D341Med (cell line): ENCODE measurements at places on chromosomes 7 and 10.

DNA sequence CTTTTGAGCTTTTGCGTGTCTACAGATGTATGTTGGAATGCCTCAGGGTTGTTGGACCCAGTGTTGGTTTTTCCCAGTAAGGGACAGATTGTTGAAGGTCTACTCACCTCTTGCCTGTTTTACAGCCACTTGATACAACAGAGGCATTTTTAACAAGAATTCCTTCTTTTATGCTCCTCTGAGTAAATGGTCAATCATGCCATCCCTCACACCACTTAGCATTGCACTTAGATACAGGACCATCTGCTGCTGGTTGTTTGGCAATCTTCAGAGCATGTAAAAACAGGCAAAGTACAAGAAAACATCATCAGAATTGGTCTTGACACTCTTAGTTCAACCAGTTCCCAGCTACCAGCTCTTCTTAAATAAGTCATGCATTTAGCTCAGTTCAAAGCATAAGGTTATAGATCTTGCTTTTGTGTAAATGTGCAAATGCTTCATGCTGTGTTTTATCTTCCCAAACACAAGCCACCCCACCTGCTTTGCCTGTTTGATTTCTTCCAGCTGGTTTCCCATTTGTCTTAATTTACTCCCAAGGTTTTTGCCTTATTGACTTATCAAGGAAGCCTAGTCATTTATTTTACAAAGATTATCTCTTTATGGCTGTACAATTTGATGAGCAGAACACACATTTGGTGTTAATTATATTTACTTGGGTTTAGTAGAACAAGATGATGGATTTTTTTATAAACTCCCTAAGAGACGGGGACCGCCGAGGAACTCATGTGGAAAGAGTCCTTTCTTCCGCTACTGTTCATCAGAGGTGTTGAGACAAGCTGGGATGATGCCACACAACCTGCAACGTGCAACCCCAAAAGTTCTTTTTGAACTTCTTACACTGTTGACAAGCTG is 136.6 kb downstream of the AHR start:
- DNase-seq, result no peak

DNA sequence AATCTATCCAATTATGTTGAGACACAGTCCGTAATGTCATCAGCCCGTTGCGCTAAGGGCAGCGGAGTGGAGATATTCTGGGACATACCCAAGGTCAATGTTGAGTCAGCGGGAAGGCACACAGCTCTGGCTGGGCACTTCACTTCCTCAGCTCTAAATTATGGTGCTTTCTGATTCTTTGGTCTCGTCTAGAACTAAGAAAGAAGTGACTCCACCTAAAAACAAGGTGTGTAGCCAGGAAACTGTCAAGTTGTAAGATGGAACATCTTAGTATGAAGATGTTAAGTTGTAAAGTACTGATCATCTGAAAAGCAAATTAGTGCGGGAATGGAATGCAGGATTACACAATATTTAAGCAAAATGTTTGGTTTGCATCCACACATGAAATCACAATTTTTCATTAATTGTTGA is 43.1 kb downstream of the BAIAP2L1 start:
- no peak for DNase-seq

- DNase-seq, result no peak
Observed at GRCh38 chr10:470339-471003, 219.0 kb downstream of the DIP2C start.

GRCh38 chr10:110016039-110016438 is 8.3 kb downstream of the ADD3 start:
- DNase-seq, result peak; percentile 12

GRCh38 chr10:4260483-4261124 is 475.6 kb upstream of the KLF6 start:
- DNase-seq, result no peak

DNA sequence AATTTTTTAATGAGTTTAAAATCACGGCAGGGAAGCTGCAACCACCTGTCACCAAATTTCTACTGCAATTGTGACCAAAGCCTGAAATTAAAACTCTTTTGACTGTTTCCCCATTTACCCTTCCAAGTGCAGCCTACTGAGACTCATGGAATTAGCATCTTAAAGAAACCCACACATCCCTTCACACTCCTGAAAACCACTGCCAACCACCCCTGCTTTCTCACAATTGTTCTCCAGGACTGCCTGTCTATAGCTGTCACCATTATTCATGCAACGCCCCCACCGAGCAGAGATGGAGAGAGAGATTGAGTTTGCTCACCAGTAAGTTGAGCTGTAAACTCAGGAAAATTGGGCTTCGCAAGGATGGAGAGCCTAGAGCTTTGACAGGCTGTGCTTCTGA is 383.8 kb upstream of the SORCS1 start:
- DNase-seq, result no peak

DNA sequence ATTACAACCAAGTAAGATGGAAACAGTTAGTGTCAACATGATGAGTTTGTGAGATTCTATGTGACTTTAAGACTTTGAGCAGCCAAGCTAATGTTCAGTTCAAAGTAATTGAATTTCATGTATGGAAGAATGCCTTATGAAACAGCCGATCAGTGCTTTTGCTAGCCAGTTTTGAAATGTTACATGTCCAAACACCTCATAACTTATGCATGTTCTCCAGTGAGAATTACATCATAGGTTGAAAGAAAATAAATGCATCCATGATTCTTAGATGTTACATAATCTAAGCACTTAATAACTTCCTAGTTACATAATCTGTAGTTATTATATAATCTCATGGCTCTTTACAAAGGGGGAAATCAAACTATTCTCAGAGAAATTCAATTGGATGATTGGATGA is 211.3 kb downstream of the BICC1 start:
- DNase-seq, result no peak

DNA sequence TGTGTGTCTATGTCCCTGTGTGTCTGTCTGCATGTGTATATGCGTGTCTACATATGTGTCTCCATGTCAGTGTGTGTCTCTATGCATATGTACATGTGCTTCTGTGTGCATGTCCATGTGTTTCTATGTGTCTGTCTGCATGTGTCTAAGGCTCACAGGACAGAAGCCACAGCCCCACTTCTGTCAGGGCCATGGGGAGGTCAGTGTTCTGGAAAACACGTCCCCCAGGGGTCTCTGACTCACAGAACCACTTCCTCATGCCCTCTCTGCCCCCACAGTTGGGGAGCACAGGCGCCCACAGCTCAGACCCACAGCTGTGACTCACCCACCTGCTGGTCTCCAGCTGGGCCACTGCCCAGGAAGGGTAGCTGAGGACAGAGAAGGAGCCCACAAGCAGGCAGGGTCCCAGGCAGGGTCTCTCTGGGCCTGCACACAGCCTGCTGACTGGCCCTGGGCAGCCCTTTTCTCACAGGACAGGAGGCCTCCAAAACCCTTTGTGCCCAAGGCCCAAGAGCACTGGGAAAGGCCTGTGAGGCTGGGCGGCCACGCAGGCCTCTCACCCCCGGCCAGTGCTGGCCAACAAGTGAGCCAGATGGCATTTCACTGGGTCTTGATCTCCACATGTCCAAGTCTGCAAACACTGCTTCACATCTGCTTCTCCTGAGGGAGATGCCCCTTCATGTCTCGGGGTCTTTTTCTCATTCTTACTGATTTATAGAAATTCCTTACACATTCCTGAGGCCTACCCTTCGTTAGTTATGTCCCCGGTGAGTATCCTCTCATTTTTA is 102.9 kb upstream of the FAM20C start:
- DNase-seq, result no peak

GRCh38 chr7:23349484-23350157 is 50.5 kb downstream of the MALSU1 start:
- peak; percentile 69 for DNase-seq

DNA sequence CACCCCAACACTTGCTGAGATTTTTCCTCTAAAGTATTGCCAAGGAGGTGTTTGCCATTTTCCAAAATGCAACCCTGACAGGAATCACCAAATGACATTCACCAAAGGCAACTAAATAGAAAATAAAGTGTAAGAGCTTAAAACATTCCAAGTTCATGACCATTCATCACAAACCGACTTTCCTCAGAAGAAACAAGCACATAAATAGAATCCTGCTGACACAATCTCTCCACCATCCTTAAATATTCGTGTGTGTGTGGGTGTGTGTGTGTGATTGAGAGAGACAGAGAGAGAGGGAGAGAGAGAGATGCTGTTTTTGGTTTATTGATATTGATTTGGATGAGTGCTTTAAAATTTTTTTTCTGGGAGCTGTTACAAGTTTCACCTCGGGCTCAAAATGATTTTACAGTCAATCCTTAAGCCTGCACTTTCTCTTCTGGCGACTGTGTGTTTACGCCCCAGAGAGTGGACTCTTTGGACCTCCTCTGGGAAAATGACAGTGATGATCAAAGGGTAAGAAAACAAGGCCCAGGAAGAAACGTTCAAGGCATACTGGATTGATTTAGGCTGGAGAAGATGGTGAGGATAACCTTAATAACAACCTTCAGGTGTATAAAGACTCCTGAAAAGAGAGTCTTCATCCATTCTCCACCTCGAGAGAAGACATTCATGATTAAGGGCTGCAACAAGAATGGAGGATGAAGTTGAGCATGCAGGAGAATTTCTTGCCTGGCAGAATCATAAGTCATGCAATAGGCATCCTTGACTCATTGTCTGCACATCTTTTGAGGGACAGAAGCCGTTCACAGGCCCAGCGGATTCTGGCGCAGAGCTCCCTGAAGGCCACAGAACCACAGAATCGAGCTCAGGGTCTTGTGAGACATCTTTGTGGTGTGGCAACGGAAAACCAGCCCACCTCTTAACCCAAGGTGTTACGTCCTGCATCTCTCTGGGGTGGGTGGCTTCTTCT is 104.4 kb upstream of the FGFR2 start:
- no peak for DNase-seq

GRCh38 chr10:16570731-16571130 is 49.1 kb upstream of the C1QL3 start:
- no peak for DNase-seq

DNA sequence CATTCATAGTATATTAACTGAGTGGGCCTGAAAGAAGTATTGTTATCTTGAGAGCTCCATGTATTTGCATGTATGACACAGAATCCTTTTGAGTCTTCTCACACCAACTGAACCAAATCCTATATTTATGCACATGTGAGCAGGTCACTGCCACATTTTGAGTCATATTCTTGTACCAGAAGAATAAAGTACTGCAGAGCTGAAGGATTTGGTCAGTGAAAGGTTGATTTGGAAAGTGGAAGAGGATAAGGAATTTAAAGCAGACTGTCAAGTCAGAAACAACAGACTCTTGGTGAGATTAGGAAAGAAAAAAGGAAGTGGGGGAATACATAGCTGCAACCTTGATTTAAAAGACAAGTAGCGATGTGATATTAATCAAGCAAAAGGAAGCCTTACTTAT is 121.8 kb downstream of the ARID5B start:
- DNase-seq, result no peak

DNA sequence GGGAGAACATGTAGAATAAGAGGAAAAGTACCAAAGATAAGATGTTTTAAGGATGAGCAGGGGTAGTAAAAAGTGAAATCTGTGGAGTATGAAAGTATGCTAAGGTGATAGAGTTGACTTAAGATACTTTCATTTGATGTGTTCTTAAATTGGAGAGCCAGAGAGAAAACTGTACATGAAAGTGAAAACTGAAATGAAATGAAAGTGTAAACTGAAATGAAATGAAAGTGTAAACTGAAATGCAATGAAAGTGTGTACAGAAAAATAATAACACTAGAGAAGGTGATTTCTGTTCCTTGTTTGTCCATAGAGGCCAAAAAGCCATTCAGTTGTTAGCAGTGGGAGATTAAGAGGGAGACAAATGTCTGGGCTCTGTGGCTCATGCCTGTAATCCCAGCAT is 17.5 kb downstream of the AHR start:
- DNase-seq, result no peak

- no peak for DNase-seq
Observed at GRCh38 chr7:116101704-116102103, 71.1 kb upstream of the TFEC start.

DNA sequence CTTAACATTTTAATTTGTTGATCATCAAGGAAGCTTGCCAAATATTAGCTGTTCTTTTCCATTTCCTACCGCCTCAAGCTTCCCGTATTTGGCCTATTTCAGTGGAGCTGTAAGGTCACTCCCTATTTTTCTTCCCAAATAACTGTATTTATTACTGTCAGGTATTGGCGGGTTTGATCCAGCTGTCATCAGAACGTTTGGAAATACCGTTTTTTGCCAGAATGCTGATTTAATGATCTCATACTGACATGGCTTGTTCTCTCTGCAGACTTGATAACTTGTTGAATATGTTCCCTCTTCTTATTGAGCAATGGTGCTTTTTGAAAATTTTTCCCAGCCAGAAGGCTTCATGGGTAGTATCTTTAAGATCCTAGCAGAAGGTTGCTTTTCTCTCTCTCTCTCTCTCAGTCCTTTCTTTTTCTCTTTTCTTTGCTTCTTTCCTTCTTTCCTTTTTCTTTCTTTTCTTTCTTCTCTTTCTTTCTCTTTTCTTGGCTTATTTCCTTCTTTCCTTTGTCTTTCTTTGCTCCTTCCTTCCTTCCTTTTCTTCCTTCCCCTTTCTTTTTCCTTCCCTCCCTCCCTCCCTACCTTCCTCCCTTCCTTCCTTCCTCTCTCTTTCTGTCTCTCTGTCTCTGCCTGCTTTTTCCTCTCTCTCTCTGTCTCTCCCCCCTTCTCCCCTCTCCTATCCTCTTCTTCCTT is 42.1 kb downstream of the CUX1 start:
- DNase-seq, result no peak

DNA sequence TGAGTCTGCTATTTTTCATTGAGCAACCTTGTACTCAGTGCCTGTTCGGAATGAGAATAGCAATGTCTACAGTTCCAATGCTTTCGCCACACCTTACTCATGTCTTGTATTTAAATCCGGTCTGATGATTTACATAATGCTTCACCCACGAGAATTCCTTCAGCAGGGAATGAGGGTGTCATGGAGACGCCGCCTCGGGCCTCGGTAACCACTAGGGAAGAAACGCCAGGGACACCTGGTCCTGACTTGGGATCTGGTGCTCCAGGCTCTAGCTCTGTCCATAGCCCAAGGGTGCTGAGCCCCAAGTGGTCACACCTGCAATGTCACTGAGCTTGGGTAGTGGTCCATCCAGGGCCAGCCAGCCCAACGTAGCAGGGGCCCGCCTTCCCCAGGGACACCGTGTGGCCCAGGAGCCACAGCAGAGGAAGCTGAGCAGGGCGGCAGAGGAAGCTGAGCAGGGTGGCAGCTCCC is 37.4 kb downstream of the PRKAG2 start:
- DNase-seq, result no peak

DNA sequence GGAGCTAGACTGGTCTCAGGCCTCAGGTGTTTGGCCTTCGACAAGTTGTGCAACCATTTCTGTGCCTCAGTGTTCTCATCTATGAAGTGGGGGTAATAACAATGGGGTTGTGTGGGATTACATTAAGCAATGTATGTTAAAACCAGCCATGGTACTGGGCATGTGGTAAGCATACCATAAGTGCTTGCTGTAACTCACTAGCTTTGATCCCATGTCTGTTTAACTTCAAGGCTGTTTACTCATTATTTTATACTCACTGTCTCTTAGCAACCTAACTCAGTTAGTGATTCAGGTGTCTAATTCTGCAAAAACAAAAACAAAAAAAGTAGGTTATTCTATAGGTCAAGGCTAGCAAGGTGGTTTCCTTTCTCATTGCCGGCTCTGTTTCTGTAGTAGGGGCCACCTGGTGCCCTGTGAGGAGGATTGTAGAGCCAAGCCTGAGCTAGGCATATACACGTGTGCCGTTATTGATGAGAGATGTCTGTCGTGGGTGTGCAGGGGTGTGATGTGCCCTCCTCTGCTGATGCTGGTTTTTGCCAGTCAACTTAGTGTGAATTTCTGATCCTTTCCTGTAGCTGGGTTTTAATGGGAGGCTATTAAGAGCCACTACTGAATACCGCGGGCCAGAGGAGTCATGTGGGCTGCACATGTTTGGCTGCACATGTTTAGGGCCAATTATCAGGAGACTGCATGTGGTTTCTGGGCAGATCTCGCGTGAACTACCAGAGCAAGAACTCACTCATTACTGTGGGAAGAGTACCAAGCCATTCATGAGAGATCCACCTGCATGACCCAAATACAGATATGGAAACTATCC is 56.2 kb downstream of the EEPD1 start:
- DNase-seq, result no peak
